ENCODE measurements at places on chromosomes 4 and X. TPM values are rescaled to one million over a fixed set of nuclear protein-coding genes. Genes with fewer than 3 reads are reported as not detected.

DNA sequence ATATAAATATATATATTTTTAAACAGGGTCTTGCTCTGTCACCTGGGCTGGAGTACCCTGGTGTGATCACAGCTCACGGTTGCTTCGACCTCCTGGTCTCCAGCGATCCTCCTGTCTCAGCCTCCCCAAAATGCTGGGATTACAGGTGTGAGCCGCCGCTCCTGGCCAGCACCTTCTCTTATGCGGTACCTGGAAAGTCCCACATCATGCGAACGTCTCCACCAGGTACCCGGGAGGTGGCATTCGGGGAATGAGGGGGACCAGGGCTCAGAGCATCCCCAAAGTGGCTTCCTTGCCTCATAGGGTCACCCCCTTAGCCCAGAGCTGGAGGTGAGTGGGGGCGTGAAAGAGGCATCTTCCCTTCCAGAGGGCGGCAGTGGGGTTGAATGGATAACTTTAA lies 84.0 kb upstream of the PPP2R3B start:
- H3K36me3 ChIP-seq, result peaks cover 3% of the 10 kb centered on the region
- H3K4me1 ChIP-seq, result no peaks in the 10 kb centered on the region
- no peak overlapping the region for H3K27ac ChIP-seq
- DNase-seq, result no peak
- no peaks in the 10 kb centered on the region for H3K27me3 ChIP-seq

- H3K27ac ChIP-seq, result no peak overlapping the region
- no peaks in the 10 kb centered on the region for H3K36me3 ChIP-seq
- no peaks in the 10 kb centered on the region for H3K27me3 ChIP-seq
- H3K4me1 ChIP-seq, result no peaks in the 10 kb centered on the region
- H3K4me3 ChIP-seq, result no peak overlapping the region
Measured at GRCh38 chr4:115973768-115974167, 860.3 kb upstream of the NDST4 start.

The HCCS gene
- total RNA-seq, result 36.6 TPM

The H2BW2 gene
- not detected for total RNA-seq

All from activated naive CD8-positive, alpha-beta T cell treated with anti-CD3 and anti-CD28 coated beads for 36 hours (primary cell).